Dermis microvascular lymphatic vessel endothelial cell (primary cell): ENCODE measurements at places on chromosomes 12 and 14. TPM values are rescaled to one million over a fixed set of nuclear protein-coding genes. Genes with fewer than 3 reads are reported as not detected.

The TPH2 gene
- total RNA-seq = not detected in 2 replicates

The DNAI7 gene
- under 0.01 TPM in 1 of 2 replicates, not detected in the other for total RNA-seq

DNA sequence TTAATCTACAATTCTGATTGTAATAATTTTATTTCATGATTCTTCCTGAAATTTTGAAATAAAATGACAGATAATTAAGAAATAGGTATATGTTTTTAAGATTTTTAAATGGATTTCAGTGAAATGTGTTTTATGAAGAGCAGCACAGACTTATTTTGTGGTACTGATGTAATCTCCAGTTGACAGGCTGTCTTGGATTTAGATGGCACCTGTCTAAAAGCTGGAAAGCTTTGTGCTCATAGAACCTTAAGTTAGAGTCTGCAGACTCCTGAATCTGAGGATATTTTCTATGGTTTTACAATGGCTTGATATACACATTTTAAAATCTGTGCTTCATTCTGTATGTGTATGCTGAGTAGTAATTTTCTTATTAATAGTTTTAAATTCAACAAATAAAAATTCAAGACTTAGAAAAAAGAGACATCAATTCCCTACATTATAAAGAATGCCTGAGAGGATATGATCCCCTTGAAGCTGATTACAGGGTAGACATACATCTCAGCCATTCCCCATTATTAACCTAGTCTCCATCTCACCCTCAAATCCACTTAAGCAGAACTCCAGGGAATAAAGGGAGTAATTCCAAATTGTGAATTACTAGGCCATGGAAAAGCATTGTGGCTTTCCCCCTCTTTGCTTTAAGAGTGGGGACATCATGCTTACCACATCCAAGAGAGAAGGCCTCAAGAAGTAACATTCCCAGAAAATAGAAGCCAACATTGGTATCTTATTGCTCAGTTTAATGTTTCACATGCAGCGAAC is 33.7 kb upstream of the ACSS3 start:
- DNase-seq = no peak

DNA sequence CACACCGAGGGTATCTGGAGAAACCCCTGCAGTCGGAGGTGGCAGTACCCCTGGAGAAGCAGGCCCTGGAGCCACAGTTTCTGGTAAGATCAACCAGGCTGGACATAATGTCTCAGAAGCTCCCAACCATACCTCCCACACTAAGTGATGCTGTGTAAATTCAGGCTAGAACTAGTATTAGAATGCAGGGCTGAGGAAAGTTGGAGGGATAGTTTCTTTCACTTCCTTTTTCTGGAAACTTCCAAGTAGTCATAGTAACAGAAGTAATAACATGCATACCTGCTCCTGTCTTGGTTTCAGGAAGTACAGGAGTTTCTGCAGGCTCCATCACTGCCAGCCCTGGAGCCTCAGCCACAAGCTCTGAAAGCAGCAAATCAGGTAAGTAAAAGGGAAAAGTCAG is 228.1 kb upstream of the CNTN1 start:
- DNase-seq = no peak

GRCh38 chr12:76508128-76508980 is 51.2 kb downstream of the OSBPL8 start:
- DNase-seq = no peak

The PHC1 gene
- total RNA-seq = 6.5 and 8.2 TPM in 2 replicates

DNA sequence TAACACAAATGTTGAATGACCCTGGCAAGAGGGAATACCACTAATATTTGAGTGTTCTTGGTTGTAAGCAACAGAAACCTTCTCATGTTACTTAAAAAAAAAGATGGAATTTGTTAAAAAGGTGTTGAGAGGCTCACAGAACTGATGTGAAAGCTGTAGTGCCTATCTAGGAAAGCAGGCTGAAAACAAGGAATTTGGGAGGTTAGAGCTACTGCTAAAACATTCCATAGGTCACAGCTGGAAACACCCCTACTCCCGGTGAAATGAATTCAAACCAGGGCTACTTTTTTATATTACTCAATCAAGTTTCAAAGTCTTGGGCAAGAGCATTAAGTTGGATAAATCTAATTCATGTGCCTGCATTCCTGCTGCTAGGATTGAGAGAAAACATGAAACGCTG is 104.1 kb downstream of the SLC35F4 start:
- no peak for DNase-seq

The TSHR gene
- not detected in 2 replicates for total RNA-seq

DNA sequence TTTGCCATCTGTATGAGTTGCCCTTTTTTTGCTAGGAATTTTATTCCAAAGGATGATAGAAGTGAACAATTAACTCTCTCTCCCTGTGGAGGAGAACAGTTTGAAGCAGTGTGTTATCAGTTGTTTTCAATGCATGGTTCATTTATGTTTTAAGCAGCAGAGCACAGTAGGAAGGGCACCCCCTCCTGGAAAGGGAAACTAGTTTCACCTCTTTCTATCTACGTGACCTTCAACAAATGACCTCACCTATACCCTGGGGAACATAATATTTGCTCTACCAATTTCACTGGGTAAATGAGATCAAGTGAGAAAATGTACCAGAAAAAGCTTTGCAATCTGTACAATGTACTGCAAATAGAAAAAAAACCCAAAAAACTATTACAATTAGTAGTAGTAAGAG is 5.4 kb upstream of the DCP1B start:
- no peak for DNase-seq

The CLEC9A gene
- not detected in 2 replicates for total RNA-seq

- no peak for DNase-seq
Observed at GRCh38 chr14:61190341-61190740, 90.8 kb downstream of the TMEM30B start.

GRCh38 chr12:52818388-52818787 is 4.5 kb upstream of the KRT4 start:
- DNase-seq = no peak

- peak; percentile 27 for DNase-seq
Observed at GRCh38 chr12:76470028-76470939, 89.3 kb downstream of the OSBPL8 start.

DNA sequence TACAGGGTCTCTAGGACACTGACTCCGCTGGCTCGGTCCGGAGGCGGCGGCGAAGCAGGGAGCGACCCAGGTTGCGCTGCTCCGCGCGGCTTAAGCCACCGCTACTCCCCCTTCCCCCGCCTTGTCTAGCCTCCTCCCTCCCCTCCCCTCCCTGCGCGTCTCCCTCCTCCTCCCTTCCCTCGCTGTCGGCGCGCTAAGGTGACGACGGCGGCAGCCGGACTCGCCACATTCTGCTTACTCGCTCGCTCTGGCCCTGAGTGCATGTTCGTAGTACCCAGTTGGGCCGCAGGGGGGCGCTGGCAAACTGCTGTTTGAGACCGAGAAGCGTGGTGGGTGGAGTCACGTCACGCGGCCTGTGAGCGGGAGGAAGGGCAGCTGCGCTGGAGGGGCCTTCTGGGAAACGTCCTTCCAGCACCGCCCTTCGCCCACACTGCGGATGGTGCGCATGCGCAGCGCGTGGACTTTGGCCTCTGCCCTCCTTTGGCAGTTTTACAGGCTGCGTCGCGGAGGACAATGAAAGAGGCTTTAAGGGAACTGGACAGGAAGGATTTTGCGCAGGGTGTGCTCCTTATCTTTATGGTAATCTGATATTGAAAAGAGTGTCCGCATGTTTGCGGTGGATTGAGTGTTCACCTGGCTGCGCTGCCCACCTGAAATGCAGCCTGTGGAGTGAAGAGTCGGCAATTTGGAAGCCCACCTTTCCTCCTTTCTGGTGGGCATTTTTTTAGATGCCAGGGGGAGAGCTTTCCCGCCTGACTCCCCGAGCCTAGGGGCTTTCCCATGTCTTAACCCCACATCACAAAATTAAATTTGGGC is at the start of gene SCAF11:
TSS of gene SCAF11 (minus strand) at position 107 of the 816 bp plus-strand sequence. CDS start 26,407 bp downstream, outside the sequence.
- DNase-seq = peak; percentile 99
